Omental fat pad (tissue), 4 donors: ENCODE measurements at places on chromosomes 6 and 20. TPM values are rescaled to one million over a fixed set of nuclear protein-coding genes. Genes with fewer than 3 reads are reported as not detected.

GRCh38 chr6:137927777-137928218 is 60.7 kb downstream of the TNFAIP3 start:
- no peak for DNase-seq

DNA sequence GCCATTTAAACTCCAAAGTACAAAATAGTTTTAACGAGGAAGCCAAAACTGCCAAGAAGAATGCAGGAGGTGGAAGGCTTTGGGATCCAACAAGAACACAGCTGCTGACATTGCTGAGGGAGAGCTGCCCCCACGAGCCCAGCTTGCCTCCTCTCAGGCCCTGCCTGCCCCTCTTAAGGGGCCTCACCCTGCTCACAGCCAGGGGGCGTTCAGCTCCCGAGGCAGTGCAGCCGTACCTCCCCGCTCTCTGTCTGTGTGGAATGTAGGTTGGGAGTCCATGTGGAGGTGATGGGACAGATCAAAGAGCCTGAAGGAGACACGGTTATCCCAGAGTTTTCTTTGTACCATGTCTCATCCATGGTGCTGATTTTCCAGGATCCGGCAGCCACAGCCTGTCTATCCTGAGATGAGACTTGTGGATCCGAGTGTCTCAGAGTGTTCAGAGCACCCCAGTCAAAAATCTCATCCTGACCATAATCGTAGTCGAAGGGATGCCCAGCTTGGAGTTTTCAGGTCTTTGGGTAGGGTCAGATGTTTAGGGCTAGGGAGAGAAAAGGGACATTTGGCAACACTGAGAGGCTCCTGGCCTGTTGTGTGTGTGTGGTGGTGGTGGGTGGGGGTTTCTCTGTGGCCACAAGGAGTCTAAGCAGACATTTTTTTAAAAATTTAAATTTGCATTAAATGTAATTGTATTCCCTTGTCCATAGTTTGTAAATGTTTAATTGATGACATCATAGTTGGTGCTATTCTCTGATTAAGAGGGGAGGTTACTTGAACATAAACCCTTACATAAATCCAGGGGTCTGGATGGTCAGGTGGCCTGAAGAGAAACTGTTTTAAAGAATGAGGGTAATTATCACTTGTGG is 111.4 kb upstream of the CLDN20 start:
- DNase-seq, result no peak

- DNase-seq, result no peak
These were observed 32.8 kb upstream of the GMPR start for GRCh38 chr6:16205377-16206144.

- no peak for DNase-seq
These were observed 27.8 kb downstream of the SPATA2 start for GRCh38 chr20:49887251-49888211.

The VSX1 gene
- total RNA-seq, result not detected
